Central memory CD4-positive, alpha-beta T cell (primary cell): ENCODE measurements at places on chromosomes 16 and 17.
A peak's percentile ranks its signal among the peaks of the same experiment; 100 is the strongest.

GRCh38 chr17:50345432-50346312 is at the start of gene XYLT2:
TSS of gene XYLT2 (plus strand) at chr17:50346126. CDS start at chr17:50346141, 15 bp downstream.
- DNase-seq = peak; percentile 92

DNA sequence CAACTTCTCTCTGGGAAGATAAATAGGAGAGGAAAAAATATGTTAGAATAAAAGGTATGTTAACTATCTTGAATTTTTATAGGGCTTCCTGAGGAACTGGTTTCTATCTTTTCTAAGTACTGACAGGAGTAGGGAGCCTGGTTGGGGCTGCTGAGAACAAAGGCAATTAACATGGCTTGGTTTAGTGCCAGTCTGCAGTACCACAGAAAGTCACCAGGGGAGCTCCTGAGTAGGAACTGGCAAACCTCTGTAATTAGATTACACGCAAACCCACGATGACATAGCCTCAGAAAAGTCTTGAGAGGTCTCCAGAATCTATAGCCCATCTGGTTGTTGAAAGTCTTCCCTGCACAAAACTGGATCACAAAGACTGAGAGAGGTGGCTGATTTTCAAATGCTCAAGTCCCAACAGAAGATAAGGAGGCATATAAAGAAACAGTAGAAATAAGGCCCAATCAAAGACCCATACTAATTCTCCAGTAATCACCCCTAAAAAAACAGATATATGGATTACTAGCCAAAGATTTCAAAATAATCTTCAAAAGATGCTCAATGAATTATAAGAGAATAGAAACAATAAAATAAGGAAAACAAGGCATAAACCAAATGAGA is 11.7 kb upstream of the CNTNAP4 start:
- DNase-seq = no peak

DNA sequence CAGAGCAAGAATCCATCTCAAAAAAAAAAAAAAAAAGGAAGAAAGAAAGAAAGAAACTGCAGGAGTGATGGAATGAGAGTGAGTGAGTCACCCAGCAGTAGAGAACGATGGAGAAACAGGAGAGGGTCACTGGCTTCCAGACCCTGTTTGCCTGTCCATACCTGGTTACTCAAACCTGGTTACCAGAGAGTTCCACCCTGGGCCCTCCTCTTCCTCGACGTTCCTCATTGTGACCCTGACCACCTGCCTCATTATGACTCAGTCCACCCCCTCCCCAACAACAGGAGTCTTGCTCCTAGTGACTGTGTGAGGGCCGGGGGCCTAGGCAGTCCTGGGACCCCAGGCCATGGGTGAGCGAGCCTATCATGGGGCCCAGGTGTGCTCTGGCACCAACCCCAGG is at the start of gene SPEM3:
SPEM3 (plus strand) TSS at position 301 of the 400 bp plus-strand sequence; CDS start at position 347, 46 bp downstream.
- no peak for DNase-seq

DNA sequence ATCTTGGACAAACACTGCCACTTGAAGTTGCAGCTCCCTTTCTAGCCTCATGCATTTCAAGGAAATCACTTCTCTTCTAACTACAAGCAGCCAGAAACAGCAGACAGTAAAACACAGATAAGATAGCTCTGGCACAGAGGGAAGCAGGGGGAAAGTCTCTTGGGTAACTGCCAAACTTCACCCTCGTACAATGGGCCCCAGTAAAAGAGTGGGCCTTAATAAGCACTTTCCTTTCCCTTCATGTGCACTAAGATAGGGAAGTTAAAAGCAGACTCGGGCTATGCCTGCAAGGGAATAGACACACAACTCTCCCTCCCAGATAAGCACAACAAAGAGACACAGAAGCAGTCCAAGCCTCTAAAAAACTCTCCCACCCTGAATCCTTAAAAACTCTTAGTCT is 4.2 kb upstream of the KRTAP4-5 start:
- DNase-seq = no peak

DNA sequence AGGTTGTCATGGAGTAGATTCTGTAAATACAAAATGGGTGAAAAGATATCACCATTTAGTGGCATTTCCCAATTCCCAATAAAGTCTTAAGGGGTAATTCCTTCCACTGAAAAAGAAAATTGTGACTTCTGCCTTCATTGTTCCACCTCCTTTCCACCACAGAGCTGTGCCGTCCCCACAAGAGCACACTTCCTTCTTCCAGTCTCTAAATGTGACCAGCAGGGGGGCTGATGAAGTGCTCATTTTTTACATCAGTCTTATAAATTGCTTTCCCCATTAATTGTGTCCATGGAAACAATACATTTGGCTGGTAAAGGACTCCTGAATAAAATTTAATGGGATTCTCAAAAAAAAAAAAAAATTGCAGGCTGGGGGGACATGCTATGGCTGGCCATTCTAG is 260.8 kb upstream of the PSMD7 start:
- no peak for DNase-seq

- DNase-seq = no peak
Measured at GRCh38 chr17:66040402-66040801, 151.5 kb downstream of the CEP112 start.

DNA sequence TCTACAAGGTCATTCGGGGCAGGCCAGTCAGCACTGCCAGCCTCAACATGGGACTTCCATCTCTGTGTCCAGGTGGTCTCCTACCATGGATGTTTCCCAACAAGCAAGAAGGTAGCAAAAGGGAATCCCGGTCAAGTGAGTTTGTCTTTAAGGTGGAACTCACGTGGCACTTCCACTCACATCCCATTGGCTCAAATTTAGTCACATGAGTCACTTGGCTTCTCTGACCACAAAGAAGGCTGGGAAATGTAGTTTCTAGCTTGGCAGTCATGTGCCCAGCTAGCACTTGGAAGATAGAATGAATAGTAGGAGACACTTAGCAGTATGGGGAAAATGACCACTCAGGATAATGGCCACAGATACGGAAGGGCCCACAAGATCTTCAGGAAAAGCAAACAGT is 106.6 kb downstream of the AIPL1 start:
- no peak for DNase-seq

- peak; percentile 43 for DNase-seq
Measured at GRCh38 chr17:74199306-74200092, 4.0 kb upstream of the RPL38 start.

- no peak for DNase-seq
Measured at GRCh38 chr17:17275971-17276370, 5.1 kb downstream of the COPS3 start.

- DNase-seq = no peak
Measured at GRCh38 chr16:28101533-28101890, 38.0 kb upstream of the GSG1L start.

GRCh38 chr17:46795379-46795952 is 23.0 kb downstream of the WNT3 start:
- DNase-seq = no peak

DNA sequence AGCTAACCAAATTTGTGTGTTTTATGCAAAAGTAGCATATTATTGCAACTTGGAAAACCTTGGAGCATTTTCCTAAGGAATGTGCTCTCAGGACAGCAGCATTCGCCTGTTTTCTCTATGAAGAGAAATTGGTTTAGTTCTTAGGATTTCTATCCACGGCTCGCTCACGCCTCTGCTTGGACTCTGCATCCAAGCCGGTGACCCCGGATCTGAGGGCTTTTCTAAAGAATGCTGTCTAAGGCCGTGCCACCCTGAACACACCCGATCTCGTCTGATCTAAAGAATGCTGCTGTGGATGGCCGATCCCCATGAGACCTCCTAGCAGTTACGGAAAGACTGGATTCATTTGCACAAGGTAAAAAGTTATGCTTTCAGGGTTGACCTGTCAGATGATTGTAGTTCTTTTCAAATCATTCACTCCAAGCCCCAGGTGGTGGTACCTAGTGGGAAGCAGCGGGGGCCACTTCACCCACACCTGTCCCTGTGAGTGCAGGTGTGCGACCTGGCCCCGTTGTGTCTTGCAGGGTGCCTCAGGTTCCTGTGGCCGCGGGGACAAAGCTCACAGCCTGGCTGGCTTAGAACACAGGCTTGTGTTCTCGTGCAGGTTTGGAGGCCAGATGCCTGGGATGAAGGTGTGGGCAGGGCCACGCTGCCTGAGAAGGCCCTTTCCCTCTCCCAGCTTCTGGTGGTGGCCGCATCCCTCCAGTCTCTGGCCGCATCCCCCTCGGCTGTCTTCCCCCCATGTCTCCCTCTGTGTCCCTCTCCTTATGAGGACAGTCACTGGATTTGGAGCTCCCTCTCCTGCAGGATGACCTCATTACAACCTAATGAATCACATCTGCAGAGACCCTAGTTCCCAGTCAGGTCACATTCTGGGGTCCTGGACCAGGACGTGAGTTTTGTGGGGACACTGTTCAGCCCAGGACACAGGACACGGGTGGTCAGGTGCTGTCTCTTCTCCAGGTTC is 71.1 kb downstream of the BANP start:
- no peak for DNase-seq

- DNase-seq = no peak
Measured at GRCh38 chr17:82932518-82933310, 92.9 kb upstream of the ZNF750 start.

DNA sequence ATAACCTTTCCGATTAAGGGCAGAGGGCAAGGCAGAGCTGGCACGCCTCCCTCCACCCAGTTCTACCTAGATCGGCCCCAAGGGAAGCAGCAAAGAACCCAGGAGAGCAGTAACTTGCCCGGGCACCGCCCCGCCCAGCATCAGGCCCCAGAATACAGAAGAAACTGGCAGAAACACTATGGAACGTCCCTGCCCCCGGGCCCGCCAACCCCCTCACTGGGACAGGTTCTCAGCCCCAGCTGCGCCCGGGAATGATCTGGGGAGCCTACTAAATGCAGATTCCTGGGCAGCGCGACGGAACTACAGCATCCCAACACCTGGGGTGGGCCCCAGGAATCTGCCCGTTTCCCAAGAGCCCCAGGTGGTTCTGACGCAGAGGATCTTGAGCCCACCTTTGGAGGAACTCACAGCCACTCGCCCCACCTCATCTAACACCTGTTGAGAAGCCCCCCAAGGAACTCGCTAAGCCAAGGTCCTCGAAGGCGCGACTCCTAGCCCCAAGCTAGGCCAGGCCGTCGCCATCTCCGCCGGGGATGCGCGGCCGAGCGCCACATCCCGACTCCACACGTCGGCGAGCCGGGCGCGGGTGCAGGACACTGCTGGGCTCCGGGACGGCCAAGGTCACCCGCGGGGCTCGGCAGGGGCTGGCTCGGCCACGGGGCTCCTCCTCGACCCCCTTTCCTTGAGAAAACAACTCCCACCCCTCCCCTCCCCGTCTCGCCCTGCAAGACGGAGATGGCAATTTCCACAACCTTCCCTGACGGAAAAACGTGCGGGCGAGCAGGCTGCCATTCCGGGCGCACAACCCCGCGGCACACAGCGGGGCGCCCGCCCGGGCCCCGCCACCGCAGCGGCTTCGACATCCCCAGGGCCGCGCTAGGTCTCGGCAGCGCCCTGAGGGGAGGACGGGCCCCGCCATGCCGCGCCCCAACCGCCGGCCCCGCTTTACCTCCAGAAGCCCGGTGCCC is 913 bp downstream of the CDIP1 start:
- DNase-seq = no peak

DNA sequence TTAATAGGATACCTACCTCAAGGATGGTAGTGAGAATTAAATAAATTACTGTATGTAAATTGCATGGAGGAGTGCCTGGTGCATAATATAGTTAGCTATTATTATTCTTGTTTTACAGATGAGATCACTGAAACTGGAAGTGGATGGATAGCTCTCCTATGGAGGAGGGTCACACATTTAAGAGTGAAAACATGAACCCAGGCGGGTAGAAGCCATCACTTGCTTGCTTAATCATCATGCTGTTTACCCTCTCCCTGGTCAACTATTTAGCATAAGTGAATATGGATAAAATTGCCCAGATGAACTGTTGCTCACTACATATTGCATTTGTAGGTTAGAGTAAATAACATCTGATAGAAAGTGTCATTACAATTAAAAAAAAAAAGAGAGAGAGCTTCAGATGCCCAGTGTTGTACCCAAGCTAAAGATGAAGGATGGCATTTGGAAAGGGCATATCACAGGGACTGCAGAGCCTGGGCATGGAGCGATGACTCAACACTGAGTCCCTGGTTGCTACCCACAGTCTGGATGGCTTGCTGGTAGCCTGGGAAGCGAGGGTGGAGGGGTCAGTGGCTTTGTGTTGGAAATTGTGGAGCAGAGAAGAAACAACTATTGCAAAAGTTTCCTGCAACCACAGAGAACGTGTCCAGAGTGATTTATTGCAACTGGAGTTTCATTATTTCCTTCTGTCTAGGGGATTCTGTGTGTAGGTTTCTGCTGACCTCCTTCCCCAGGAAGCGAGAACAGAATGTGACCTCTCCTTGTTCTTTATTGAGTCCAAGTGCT is 414.4 kb downstream of the SHISA9 start:
- DNase-seq = no peak

- DNase-seq = no peak
Measured at GRCh38 chr16:87569601-87570571, 32.4 kb upstream of the JPH3 start.

DNA sequence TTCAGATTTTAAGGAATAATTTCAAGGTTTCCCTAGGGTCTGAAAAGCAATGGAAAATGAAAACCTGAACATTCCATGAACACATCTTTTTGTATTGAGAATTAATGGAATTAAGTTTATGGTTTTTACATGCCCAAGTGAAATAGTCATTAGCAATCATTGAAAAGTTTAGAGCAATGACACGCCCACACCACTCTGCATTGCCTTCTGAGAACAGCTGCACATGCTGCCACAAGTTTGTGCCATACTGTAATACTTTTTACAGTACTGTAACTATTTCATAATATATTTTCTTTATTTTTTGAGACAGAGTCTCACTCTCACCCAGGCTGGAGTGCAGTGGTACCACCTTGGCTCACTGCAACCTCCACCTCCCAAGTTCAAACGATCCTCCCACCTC is 345.2 kb upstream of the PMFBP1 start:
- DNase-seq = no peak

DNA sequence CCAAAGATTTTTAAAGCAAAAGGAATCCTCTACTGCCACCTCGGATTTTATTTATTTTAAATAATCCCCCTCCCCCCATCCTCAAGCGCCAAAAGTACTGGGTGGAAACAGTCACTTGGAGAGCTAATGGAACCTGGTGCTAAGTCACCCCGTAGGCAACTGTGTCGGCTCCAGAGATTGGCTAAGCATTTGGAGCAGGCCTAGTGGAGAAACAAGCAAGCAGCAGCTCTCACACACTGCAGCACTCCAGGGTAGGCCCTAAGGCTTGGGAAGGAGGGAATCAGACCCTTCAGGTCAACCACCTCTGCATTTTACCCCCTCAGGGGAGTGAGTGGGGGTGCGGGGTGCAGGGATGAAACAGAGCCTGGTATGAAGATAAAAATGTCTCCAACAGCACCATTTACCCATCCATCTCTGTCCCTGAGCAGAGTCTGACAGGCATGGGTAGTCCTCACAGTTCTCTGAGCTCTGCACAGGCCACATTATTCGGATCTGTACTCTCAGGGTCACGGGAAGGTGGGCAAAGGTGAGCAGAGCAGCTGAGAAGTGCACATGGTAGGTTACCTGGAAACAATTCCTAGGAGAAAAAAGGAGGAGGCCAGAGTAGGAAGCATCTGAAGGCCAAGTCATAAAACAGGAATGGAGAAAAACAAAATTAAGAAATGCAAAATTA is 27.2 kb upstream of the STAC2 start:
- DNase-seq = no peak

DNA sequence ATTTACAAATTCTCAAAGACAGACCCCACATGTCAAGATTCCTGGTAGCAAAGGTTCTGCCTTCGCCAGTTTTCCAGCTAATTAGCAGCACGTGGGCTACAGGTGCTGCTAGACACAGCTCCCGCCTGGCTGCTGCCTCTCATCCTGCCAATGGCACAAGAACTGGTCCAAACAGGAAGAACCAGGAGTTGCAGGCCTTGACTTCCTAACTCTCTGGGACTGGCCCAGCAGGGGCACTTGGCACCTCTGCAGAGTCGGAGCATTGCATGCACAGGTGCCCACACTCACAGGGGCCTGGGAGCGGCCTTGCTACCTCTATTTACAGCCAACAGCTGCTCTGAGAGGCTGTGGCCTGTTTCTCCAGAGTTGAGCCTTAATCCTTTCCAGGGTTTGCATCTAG is 39.6 kb downstream of the TK2 start:
- DNase-seq = no peak
